ENCODE measurements at places on chromosomes 1 and 21.

- DNase-seq: no peak
These were observed 86.5 kb upstream of the WARS2 start for GRCh38 chr1:119226913-119227312.

- DNase-seq: no peak
These were observed 19.4 kb downstream of the ATP2B4 start for GRCh38 chr1:203645996-203646395.

GRCh38 chr1:243964915-243965314, 86.2 kb upstream of the ZBTB18 start:
- peak; percentile 18 for DNase-seq

GRCh38 chr1:202193614-202194327, at the start of gene LGR6:
Gene LGR6, plus strand, starts transcription at chr1:202193799. Its CDS starts 191 bp downstream, at chr1:202193990.
- no peak for DNase-seq

- DNase-seq: no peak
These were observed 20.1 kb upstream of the ADAR start for GRCh38 chr1:154628121-154628405.

DNA sequence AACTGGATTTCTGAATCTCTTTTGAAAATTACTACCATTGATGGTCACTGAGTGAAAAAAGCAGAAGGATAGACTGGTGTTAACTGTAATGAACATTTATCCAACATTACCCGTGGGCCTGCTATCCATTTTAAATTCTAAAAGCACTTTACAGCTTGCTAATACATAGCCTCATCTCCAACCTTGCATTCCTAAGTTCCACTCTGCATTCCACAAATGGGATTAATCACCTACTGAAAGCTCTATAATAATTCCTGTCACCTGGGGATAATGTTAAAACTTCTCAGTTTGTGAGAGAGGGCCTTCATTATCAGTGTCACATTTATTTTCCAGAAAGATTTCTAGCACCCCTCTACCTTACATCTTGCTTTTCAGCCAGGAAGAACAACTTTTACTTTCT, 38.2 kb downstream of the PTPRC start:
- DNase-seq: no peak

DNA sequence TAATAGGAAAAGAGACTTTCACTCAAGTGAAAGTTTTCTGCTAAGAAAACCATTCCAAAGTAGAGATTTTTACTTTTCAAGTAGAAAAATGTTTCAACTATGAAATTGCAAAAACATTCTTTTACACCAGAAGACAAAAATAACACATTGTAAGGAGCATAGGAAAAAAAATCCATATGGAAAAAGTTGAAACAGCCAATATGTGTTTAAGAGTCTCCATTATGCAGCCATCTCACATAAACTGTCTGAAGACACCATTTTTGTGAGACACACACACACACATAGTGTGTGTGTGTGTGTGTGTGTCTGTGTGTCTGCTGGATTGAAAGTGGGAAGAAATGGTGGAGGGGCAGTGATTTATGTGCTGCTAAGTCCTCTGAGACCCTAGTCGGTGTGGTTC, 162.1 kb downstream of the HHAT start:
- DNase-seq: no peak

GRCh38 chr1:101174722-101175121, 62.1 kb upstream of the S1PR1 start:
- peak; percentile 6 for DNase-seq

- no peak for DNase-seq
These were observed 287.7 kb downstream of the SDCCAG8 start for GRCh38 chr1:243543501-243543900.

- DNase-seq: no peak
These were observed 213.3 kb downstream of the TRABD2B start for GRCh38 chr1:47783638-47784496.

DNA sequence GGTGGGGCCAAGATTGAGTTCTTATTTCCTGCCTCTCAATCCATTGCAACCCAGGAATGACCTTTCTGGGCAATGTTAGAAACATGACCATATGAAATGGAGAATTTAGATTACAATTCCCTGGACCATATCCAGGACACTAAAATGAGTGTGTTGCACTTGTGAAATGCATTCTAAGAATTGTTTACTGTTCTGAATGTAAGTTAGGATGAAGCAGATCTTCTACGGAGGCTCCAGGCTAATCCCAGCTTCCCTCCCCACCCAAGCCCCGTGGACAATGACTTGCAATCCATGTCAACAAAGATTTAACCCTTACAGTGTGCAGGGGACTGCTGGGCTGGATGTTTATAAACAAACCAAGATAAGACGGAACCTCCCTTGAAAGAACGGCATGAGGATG, 31.7 kb upstream of the HAO2 start:
- DNase-seq: peak; percentile 29

- DNase-seq: no peak
These were observed 339 bp downstream of the LHX4 start for GRCh38 chr1:180230416-180230790.

GRCh38 chr1:152018537-152018936, 18.3 kb downstream of the S100A11 start:
- no peak for DNase-seq

DNA sequence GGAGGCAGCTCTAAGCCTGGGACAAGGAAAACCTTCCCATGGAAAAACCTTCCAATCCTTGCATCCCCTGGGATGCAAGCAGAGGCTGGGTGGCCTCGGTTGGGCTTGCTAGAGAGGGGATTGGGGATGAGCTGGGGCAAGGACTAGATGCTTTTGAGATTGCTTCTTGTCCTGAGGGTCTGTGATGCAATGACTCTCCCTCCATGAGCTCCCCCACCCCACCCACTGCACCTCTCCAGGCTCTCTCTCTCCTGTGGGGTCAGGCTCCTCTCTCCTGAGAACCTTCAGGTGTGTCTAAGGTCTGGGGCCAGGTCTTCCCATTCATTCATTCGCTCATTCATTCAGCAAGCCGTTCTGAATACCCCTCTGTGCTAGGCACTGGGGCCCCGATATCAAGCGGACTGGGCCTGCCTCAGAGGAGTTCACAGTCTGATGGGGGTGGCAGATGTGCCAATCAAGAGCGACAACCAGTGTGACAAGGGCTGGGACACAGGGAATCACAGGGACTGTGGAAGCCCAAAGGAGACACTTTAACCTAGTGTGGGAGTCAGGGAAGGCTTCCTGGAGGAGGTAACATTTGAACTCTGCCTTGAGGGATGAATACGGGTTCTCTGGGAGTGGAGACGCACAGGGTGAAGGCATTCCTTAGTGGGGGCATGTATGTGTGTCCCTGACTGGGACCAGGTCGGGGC, 6.5 kb downstream of the LDLRAD1 start:
- DNase-seq: no peak

GRCh38 chr1:228554107-228554506, 66.9 kb downstream of the RNF187 start:
- no peak for DNase-seq

DNA sequence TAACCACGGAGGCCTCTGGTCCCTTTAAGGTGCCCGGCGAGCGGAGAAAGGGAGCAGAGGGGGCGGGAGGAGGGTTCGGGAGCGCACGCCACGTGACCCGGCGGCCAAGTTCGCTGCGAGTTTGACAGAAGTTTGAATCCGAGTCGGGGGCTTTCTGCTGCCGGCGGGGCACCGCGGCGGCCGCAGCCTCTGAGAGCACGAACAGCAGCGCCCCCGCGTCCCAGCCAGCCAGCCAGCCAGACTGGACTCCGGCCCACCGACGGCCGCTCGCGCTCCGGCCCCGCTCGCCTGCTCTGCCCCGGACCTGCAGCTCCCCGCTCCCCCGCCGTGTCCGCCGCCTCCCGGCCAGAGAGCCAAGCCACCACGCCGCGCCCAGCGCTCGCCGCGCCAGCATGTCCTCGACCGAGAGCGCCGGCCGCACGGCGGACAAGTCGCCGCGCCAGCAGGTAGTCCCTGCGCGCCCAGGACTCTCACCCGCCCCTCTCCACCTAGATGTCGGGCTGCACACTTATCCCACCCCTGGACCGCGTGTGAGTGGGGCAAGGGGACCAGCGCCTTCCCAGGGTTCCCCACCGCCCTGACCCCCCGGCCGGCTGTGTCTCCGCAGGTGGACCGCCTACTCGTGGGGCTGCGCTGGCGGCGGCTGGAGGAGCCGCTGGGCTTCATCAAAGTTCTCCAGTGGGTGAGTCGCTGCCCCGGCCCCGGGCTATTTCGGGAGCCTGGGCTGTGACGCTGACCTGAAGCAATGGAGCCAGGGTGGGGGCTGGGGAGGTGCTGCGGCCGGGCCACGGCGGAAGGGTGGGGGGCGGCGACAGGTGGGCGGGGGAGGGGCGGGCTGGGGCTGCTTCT, at the start of gene SYPL2:
Gene SYPL2, plus strand, starts transcription at position 95 of the 849 bp plus-strand sequence. Its CDS starts 298 bp downstream, at position 393.
- no peak for DNase-seq

- DNase-seq: no peak
These were observed 10.7 kb upstream of the ERO1B start for GRCh38 chr1:236292425-236292824.

- DNase-seq: no peak
These were observed 945 bp downstream of the SRSF4 start for GRCh38 chr1:29180497-29181412.

DNA sequence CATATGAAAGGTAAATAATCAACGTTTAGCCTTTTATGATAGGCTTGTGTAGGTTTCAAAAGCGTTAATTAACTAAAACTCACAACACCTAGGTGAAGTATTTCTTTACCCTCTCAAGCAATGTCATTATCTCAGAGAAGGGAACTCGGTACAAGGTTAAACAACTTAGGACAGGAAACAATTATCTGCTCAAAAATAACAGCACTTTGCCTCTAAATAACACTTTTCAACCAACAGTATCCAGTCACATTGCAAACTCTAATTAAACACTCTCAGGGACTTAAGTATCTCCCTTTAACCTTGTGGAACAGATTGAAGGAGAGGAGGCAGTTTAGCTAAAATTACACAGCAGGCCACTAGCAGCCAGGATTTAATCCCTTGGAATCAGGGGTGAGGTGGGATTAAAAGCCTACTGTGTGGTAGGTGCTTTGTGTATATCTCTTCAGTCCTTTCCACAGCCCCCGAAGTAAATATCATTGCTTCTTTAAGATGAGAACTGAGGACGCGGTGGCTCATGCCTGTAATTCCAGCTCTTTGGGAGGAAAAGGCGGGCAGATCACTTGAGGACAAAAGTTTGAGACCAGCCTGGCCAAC, 5.2 kb upstream of the AKNAD1 start:
- no peak for DNase-seq

GRCh38 chr1:179090522-179090921, 8.7 kb downstream of the TOR3A start:
- DNase-seq: no peak

DNA sequence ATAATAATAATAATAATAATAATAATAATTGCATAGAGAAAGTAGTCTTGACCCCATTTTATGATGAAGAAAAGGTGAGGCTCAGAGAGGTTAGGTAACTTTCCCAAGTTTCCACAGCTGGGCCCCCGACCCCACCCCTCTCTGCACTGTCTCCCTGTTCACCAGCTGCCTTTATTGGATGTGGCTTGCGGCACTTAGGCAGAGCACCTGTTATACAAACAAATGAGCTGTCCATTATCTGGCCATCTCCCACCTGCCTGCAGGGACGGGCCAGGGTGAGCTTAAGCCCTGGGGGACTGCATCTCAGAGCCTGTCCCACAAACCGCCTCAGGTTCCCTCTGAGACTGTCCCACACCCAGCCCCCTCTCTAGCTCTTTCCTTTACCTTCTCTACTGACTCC, 10.1 kb upstream of the EFNA1 start:
- no peak for DNase-seq

DNA sequence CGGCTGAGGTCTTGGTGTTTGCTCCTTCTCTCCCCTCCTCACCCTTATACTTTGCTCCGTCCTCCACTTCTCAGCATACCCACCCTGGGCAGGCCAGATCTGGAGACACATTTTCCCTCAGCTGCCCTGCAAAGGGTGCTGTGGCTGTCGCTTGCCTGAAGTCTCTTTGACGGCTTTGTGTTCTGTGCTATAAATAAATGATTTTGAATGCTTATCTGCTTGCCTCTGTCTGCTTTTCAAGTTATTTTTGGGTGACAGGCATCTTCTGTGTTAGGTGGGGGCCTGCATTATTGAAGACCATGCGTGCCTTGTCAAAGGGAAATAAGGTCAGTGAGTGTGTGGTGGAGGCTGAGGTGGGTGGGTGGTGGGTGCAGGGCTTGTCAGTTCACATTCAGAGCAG, 66.9 kb upstream of the KCND3 start:
- no peak for DNase-seq

- DNase-seq: peak; percentile 25
These were observed 6.9 kb upstream of the TMEM269 start for GRCh38 chr1:42777852-42778251.

- DNase-seq: peak; percentile 58
These were observed at the start of gene GLMP for GRCh38 chr1:156295391-156295947. Gene GLMP, minus strand, starts transcription at chr1:156295679. Its CDS starts 34 bp downstream, at chr1:156295645.

GRCh38 chr1:187027253-187027652, 198.5 kb downstream of the PLA2G4A start:
- DNase-seq: no peak

- no peak for DNase-seq
These were observed 53.8 kb upstream of the DPH5 start for GRCh38 chr1:101079341-101079740.

- no peak for DNase-seq
These were observed 220.5 kb downstream of the COL24A1 start for GRCh38 chr1:85936057-85936456.

DNA sequence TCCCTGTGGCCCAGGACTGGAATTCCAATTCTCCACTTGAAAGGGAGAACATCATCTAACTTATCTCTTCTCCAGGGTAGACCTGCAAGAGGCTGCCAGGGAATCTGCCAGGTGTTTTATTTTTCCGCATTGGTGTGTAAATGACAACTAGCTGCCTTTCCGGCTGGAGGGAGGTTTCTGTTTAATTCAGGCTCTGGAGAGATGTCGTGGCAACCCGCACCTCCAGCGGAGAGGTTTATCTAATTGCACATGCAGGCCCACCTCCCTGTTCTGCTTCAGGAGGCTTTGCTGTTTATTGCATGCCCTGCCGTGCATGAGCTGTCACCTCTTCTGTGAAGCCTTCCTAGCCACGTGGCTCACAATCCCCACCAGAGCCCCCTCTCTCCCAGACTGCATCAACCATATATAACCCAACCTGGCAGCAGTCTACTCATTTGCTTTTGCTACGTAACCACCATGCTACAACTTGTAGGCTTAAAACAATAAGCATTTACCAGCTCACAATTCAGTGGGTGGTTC, 151.6 kb downstream of the C1orf94 start:
- DNase-seq: no peak

DNA sequence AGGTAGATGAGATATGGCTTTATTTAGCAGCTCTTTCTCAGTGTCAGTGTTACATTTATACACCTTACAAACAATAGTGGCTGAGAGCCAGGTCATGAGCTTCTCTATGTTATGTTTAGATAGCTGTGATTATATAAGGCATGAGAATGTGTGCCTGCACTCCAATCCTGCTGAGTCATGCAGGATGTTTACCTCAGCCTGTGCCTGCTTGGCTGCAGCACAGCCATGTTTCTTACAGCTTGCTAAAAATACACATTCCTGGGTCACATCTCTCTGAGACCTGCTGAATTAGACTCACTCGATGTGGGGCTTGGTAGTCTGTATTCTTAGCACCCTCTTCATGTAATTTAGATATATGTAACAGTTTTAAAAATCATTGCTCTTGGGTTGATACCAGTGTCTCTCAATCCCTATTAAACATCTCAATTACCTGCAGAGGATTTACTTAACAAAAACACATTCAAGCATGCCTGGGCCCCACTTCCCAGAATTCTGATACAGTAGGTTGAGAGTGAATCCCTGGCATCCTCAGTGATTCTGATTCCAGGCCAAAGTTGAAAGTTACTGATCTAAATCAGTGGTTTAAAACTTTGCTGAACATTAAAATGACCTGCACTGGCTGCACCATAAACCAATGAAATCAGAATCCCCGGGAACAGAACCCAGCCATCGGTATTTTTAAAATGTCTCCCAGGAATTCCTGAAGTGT, 107.5 kb downstream of the GDAP2 start:
- DNase-seq: peak; percentile 80
